ENCODE measurements at places on chromosomes 5 and 9. TPM values are rescaled to one million over a fixed set of nuclear protein-coding genes. Genes with fewer than 3 reads are reported as not detected.

DNA sequence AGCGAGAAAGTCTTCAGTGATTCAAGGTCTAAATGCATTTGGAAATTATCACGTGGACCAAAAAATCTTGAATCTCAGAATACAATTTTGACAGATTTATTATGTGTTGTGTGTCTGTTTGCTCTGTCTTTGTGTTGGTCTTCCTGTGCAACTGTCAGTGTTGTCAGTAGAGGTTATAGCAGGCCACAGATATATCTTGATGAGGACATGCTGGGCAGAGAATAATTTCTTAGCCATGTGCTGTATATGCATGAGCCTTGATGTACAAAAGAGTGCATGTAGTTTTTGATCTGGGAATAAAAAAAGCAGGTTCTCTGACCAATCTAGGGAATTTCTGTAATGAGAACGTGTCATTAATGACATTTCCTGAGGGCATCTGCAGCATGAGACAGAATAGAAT is 57.6 kb downstream of the ZSWIM6 start:
- no peak for DNase-seq

DNA sequence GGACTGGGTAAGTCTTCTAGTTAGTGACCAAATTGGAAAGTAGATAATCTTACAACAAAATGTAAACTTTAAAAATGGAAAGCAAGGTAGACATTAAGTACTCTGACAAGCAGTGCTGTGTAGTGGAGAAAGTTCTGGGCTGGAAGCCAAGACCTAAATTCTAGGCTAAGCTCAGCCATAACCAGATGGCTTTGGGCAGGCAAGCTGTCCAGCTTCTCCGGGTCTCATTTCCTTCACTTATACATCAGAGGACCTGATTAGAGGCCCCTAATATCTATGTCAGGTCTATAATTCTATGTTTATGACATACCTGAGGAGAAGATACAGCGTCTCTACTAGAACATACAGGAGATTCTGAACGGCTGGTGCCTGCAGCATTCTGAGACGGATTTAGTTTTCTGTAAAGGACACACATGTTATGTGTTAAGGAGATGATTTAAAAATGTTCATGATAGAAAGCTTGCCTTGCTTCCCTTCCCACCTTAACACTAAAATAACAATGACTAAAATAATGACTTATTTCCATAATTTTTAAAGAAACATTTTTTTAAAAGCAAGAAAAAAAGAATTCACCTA is 61.2 kb downstream of the ELL2 start:
- DNase-seq, result no peak

DNA sequence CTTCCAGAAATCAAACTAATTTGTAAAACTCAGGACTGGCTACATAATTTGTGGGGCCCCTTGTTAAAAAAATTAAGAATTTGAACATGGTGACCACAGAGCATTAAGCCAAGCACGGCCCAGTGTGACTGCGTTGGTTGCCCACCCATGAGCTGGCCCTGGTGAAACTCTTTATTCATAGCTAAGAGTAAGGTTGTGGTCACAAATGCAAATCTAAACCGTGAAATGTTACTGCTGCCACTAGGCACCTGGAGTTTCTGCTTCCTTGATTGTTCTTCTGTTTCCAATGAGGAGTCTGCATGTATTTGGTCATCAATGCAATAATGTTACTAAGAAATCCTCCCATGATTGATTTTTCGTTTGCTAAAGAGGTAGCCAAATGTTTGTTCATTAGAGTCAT is 4.2 kb downstream of the GCNT1 start:
- no peak for DNase-seq

DNA sequence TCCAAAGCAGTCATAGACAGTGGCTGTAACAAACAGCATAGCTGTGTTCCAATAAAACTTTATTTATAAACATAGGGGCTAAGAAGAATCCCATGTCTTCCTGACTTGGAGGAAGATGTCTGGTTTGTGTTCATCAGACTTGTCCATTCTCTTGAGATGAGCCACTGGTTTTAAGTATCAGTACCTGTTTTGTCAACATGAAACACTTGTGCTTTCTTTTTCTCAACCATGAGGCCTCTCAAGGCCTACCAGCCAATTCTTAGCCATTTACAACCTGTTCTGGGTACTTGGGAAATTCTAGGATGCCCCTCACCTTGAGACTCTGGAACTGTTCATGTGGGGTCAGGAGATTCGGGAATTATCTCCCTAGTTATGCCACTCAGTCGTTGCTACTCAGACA is 154.3 kb upstream of the PPP1R2B start:
- no peak for DNase-seq

GRCh38 chr5:54621709-54622108 is 104.2 kb downstream of the SNX18 start:
- no peak for DNase-seq

DNA sequence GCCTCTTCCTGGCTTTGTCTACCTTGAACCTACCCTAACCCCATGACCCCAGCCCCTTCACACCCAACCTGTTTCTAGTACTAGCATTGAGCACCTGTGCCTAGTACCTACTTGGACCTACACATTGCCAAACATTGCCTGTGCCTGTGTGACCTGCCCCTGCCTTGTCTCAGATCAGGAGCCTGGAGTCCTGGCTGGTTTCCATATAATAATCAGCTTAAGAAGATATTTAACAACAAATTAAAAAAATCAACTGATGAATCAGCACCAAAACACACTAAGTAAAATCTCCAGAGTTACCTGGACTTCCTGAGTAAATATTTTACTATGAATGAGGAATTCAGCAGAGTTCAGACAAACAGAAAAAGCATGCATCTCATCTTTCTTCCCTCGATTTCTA is 17.7 kb downstream of the LPAR1 start:
- DNase-seq, result no peak

Gene NUTM2G
- total RNA-seq, result not detected

GRCh38 chr9:134732392-134733110 is 90.9 kb downstream of the COL5A1 start:
- DNase-seq, result no peak

DNA sequence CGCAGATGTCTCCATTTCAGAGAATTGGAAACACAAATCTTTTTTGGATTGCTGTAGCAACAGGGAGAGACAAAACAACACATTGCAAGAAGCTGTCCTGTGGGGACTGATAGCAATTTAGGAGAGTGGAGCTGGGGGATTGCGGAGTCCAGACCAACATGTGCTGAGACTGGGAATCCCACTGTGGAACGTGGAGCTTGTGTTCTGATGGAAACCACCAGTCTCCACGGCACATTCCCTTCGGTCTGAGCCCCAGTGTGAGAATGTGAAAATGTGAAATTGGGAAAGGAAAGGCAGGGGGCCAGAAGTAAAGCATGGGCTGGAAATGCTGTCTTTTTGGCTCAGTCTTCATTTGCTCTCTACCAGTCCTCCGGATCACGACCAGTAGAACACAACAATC is 348.8 kb upstream of the TNC start:
- no peak for DNase-seq

DNA sequence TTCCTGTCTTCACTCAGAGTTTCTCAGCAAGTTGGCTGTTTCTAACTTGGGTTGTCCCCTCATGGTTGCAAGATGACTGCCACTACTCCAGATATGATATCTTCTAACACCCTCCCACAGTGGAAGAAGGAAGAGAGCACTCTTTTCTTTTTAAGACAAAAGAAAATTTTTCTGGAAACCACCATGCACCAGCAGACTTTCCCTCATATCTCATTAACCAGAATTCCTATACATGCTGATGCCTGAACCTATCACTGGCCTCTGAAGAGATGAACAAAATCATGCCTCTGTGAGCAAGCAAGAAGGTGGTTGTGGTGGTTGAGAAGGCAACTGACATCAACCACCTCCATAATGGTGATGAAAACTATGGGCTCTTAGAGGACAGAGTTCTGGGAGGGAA is 56.8 kb downstream of the FEM1C start:
- DNase-seq, result no peak

GRCh38 chr9:124284940-124285441 is 27.2 kb downstream of the NEK6 start:
- peak; percentile 36 for DNase-seq

GRCh38 chr9:96453625-96454024 is 3.7 kb downstream of the HABP4 start:
- DNase-seq, result no peak

Gene BARHL1
- total RNA-seq, result not detected

DNA sequence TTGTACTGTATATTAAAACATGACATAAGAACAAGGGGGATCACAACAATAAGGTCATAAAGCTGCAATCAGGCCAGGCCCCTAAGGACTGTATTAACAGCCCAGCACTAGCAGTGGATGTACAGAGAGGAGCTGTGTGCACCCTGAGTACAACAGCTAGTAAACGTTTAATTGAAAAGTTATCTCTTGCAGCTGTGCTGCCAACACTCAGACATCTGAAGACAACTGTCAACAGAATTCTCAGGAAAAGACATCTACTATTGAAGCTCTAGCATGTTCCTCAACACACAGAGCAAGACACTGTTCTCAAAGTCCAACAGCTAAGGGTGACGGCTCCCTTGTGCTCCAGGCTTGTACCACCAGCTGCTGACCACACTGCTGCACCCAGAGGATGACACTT is 199.6 kb downstream of the DCP2 start:
- no peak for DNase-seq

DNA sequence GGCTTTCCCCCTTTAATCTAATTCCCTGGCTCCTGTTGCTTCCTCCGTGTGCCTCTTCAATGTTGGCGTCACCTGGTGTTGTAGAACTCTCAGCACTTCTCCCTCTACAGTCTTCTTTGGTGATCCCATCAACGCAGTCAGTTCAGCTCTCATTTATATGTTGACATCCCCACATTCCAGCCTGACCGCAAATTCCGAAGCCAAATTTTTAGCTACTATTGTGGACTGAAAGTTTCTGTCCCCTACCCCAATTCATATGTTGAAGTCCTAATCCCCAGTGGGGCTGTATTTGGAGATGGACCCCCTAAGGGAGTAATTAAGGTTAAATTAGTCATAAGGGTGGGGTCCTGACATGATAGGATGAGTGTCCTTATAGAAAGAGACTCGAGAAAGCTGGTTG is 210.6 kb upstream of the ADAMTSL1 start:
- no peak for DNase-seq

- DNase-seq, result no peak
Measured at GRCh38 chr9:5832071-5832537, 813 bp downstream of the ERMP1 start.

Gene FAM221B
- 0.19 TPM for total RNA-seq

DNA sequence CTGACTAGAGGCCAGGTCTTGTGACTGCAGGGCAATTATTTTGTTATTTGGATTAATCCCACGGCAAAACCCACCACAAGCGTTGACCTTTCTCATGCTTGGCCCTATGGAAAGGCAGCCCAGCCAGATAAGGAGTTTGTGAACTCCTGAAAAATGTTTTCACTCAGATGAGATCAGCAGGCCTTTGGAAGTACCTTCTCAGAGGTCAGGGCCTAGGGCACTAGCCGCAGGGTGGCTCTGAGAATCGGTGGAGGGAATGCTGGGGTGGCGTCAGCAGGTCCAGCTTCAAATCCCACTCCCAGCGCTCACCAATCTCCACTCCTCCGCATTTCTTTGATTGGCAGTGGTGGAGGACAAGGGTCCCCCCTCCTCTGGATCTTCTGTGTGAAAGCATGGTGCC is 194.4 kb downstream of the GADD45G start:
- no peak for DNase-seq

Gene SHISAL2B
- 0.55 TPM for total RNA-seq

Gene REEP2
- 59.2 TPM for total RNA-seq

DNA sequence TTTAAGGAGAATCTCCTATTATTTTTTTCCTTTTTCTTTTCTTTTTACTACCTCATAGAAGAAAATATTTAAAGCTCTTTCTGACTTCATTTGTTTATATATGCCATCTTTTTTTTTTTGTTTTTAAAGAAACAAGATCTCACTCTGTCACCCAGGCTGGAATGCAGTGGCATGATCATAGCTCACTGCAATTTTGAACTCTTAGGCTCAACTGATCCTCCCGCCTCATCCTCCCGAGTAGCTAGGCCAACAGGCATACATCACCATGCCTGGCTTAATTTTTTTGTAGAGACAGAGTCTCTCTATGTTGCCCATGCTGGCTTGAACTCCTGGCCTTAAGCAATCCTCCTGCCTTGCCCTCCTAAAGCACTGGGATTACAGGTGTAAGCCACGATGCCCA is 59.5 kb downstream of the LNPEP start:
- no peak for DNase-seq

- no peak for DNase-seq
Measured at GRCh38 chr9:117720066-117720465, 15.9 kb downstream of the TLR4 start.

Gene IL4
- not detected for total RNA-seq

DNA sequence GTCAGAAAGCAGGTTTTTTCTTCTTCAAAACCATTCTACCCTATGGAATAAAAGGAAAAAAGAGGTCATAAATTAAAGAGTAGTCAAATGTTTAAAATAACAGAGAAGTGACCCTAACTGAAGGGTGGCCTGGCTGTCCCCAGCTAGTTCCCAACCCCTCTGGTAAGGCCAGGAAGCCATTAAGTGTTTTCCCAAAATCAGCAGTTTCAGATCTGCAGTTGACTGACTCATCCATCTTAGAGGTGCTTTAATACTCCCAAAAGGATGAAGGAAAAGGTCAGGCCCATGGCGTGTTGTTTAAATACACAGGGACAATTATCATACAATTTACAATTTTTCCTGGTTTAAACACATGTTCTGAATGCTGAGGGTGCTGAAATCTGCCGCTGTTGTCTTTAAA is 47.9 kb upstream of the TBC1D9B start:
- DNase-seq, result no peak

DNA sequence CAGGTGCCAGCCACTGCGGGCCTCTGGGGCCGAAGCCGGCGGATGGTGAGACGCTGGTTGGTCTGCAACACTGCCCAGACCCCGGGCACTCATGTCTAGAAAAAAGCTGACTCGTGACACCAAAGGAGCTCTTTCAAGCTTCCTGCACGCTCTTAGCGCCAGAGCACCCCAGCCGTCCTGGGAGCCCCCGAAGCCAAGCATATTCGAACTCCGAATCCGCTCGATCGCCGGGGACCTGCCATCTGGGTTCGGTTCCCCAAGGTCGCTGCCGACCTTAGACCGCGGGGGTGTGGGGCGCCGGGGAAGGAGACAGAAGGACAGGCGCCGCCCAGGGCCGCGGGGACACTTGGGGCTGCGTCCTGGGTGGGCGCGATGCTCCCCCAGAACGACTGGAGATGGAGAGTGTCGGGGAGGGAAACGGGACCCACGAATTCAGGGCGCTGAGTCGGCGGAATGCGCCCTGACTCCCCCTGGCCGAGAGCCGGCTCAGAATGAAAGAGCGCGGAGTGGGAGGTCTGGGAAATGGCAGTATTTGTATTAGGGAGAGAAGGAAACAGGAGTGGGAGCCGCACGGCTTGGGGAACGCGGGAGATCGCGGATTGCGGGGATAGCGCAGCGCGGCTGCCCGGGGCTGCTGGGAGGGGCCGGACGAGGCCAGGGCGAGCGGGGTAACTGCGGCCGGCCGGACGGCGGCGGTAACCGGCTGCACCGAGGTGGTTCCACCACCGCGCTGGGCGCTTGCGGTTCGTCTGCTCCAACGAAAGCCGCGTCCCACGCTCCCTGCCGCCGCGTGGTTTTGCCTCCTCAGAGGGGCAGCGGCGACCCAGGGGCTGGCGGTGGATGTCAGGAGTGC is 20.1 kb upstream of the MARCHF6 start:
- peak; percentile 29 for DNase-seq

- DNase-seq, result no peak
Measured at GRCh38 chr5:10308844-10309243, 1.1 kb upstream of the CMBL start.

- DNase-seq, result no peak
Measured at GRCh38 chr9:14888875-14889274, 21.4 kb downstream of the FREM1 start.
